ENCODE measurements at places on chromosomes 7 and 10.

DNA sequence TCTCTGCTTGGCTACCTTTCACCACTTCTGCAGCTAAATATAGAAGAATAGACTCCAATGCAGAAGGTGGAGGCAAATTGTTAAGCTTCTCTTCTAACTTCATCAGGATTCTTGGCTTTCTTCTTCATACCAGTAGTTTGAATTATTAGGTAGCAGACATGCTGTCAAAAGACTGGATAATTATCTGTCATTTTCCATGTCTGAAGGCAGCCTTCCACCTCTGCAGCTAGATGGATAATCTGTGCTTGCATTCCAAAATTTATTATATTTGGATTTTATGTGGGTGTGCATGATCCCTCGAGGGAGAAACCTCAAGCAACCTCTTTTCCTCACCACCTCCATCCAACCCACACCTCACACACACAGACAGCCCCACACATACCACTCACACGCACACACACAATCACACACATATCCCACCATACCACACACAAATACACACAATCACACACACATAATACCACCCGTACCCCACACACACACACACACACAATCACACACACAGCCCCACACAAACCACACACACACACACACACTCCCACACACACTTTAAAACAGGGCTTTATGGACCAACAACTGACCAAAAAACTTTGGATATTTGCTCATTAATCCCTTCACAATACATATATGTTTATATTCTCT, 145.0 kb downstream of the C7orf25 start:
- DNase-seq = no peak

DNA sequence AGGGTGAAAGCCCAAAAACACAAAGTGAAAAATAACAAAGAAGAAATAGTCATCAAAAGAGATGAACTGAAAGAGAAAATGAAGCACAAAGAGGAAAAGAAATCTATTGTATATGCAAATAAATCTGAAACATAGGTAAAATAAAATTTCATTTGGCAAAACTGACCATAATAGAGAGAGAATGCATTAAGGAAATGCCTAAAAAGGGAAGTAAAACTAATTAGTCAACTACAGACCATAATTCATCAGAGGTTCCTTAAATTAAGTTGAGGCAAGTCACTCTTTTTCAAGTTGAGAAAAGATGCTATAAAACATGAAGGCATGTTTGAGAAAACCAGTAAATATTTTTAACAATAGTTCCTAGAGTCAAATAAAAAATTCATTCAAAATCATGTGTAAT, 233.3 kb downstream of the LRRN3 start:
- no peak for DNase-seq

DNA sequence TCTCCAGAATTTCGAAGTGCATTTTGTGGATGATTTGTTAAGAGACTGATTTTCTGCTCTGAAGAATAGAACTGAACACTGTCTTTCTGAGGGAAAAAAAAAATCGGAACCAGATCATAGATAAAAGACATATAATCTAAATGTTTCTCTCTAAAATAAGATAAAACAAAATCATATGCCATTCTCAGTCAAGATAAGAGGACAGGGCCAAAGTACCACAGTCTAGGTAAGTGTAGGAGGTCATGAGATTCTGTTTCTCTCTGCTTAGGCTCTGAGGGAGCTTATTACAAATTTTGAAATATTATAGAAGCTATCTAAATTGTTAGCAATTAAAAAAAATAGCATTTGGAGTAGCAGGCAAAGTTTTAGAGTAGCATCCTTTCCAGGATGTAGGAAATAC, 702 bp upstream of the AOAH start:
- DNase-seq = no peak

GRCh38 chr7:20107582-20107981, 109.6 kb downstream of the MACC1 start:
- DNase-seq = no peak

GRCh38 chr10:49114718-49115014, 656 bp downstream of the VSTM4 start:
- DNase-seq = peak; percentile 46

- DNase-seq = no peak
Observed at GRCh38 chr10:23293145-23293724, 51.4 kb downstream of the C10orf67 start.

GRCh38 chr10:74231375-74231774, 80.4 kb downstream of the ADK start:
- no peak for DNase-seq

DNA sequence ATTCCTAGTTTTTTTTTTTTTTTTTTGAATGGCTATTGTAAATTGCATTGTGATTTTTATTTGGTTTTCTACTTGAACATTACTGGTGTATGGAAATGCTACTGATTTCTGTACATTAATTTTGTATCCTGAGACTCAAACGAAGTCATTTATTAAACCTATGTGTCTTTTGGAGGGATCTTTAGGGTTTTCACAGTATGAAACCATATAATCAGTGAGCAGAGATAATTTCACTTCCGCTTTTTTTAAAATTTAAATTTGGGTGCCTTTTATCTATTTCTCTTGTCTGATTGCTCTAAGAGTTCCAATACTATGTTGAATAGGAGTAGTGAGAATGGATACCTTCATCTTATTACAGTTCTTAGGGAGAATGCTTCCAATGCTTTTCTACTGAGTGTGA, 102.7 kb downstream of the ZWINT start:
- DNase-seq = no peak

GRCh38 chr10:6689036-6689435, 109.0 kb upstream of the PRKCQ start:
- no peak for DNase-seq

- no peak for DNase-seq
Observed at GRCh38 chr10:119358152-119358512, 150.8 kb downstream of the GRK5 start.

- no peak for DNase-seq
Observed at GRCh38 chr7:142301923-142302550, 44.2 kb upstream of the PRSS58 start.

DNA sequence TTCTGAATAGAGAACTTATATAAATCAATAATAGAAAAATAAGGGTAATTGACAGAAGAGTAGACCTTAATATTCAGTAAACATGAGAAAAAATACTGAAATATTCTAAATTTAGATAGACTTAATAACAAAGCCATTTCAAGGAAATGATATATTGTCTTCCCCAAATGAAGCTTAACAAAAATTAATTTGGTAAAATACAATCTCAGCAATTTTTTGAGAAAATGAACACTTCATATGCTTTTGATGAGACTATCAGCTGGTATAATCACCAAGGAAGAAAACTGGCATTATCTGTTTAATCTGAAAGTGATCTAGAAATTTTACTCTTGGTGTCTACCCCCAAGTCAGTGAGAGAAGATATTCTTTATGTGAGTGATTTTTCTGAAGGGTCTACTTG, 1.7 kb upstream of the FAM237B start:
- DNase-seq = no peak

GRCh38 chr7:64602086-64602485, 39.2 kb upstream of the ZNF680 start:
- DNase-seq = no peak

- DNase-seq = no peak
Observed at GRCh38 chr10:86666538-86666937, 1.8 kb upstream of the LDB3 start.

- no peak for DNase-seq
Observed at GRCh38 chr7:71706597-71706975, 574.6 kb downstream of the GALNT17 start.

GRCh38 chr10:126704649-126705048, 34.2 kb upstream of the C10orf90 start:
- no peak for DNase-seq

DNA sequence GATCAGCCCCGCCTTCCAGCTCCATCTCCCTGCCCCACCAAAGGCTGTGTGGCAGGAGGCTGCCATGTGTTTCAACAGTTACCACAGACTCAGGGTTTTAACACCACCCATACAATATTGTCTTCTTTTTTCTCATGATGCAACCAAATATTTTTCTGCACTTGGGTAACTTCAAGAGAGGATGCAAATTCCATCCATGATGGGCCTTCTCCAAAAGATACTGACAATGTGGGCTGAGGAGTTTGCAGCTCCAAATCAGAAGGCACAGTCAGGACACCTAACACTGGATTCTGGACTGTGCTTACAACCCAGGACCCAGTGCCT, 347.9 kb downstream of the GRID1 start:
- DNase-seq = no peak

DNA sequence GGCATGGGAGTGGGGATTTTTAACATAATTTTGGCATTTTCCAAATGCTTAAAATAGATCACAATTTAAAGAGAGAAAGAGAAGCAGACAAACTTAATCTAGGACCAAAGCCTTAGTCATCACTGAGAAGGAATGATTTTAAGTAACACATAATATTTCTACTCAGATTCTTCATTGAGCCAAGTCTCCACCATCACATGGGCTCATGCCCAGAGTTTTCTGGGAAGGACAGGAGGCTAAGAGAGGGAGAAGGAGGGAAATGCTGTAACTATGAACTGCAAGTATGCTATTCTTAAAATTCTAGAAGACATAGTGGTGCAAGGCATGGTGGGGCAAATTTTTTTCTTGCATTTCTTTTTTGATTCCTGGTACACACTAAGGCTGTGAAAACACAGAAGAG, 23.8 kb upstream of the UBE2D1 start:
- no peak for DNase-seq

- DNase-seq = no peak
Observed at GRCh38 chr7:47400001-47400400, 181.9 kb downstream of the TNS3 start.

GRCh38 chr7:95246831-95247370, 77.4 kb downstream of the PON1 start:
- peak; percentile 46 for DNase-seq

DNA sequence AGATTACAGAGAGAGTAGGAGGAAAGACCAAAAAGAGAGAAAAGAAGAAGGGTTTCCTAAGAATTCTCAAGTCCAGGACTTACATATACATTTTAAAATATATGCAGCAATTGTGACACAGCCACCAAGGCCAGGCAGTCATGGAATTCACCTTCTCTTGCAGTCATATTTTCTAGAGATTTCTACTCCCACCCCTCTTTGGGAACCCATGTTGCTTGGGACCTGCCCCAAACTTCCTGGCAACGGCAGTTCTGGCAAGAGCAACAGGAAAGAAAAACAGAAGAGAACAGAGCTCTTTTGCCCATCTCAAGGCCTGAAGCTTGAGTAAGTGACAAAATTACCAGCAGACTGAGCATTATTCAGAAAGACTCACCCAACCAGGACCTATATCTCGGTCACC, 128.3 kb upstream of the ASAH2 start:
- DNase-seq = no peak

DNA sequence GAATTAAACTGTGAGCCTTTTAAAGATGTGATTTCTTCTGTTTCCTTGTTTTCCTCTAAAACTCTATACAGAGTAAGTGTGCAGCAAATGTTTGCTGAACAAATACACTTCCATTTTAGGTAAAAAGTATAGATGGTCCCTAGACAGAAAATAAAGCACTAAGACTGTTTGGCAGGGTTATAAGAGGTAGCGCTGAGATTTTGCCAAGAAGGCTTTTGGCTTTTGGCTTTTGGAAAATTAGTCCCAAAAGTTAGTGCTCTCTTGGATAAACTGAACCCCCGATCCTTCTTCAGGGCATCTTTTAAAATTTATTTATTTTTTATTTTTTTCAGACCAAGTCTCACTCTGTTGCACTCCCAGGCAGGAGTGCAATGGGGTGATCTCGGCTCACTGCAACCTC, 175.7 kb upstream of the NRP1 start:
- DNase-seq = no peak

- DNase-seq = no peak
Observed at GRCh38 chr10:69721690-69722310, 79.9 kb upstream of the COL13A1 start.

- DNase-seq = no peak
Observed at GRCh38 chr10:82544377-82544776, 669.4 kb downstream of the NRG3 start.

- DNase-seq = no peak
Observed at GRCh38 chr10:8150401-8150905, 96.0 kb downstream of the GATA3 start.

GRCh38 chr7:5693529-5693928, 87.9 kb downstream of the RNF216 start:
- DNase-seq = no peak

DNA sequence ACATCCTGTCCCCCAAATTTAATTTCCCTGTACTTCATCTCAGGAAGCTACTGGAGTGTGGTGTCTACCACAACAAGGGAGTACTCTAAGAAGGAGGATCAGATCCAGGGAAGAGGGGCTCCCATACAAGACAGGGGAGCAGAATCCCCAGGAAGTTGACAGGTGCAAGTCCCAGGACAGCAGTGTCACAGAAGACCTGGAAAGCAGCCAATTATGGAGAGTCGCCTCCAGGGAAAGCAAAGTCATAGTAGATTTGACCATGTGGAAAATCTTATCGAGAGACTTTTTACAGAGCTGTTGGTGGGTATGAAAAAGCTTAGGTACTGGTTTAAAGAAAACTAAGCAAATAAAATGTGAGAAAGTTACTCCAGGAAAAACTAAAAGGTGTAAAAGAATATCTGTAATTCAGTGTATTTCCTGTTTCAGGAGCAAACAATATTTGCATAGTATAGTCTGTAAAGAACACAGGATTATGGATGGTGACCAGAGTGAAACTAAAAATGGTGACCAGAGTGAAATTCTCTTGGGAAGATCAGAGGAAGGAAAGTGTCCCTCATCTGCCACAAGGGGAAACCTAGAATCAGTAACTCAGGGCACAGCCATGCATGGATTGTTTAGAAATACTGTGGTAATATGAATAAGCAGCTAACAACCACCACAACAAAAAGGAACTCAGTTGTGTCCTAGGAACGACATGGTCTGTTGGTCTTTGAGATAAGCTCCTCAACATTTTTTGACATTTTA, 44.5 kb downstream of the LANCL2 start:
- no peak for DNase-seq

DNA sequence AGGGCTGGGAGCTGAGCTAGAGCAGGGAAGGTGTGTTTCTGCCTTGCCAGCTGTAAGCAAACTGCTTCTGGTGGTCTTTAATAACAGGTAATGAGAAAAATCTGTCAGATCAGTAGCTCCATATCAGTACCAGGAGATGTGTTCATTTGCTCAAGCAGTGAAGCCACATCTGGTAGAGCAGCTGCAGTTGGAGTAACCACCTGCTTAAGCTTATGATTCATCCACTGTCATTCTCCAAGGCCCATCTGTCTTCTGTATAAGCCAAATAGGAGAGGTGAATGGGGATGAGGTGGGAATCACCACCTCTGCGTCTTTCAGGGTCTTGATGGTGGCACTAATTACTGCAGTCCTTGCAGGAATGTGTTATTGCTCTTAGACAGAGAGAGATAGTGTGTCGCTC, 18.4 kb upstream of the COBL start:
- DNase-seq = no peak

- DNase-seq = no peak
Observed at GRCh38 chr7:85522070-85522469, 335.2 kb upstream of the SEMA3D start.
